ENCODE measurements at places on chromosomes 11 and 22.

- DNase-seq, result no peak
Measured at GRCh38 chr11:77300695-77301094, 791 bp downstream of the GDPD4 start.

DNA sequence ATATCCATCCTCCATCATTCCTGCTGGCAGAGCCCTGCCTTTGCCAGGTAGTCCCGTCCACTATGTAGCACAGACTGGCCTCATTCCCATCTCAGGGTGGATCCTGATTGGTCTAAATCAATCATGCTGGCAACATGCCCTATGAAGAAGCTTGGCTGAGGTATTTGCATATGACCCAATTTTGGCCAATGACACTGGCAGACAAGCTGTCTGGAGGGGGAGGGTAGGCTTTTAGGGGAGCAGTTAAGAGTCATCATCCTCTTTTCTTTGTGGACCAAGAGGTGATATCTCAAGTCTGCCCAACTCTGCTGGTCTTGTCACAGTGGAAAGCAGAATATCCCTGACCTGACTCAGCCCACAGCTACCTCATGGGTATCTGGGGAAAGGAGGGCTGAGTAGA lies 5.1 kb downstream of the CCDC89 start:
- no peak for DNase-seq

- DNase-seq, result no peak
Measured at GRCh38 chr22:32799496-32799895, 2.0 kb upstream of the TIMP3 start.

DNA sequence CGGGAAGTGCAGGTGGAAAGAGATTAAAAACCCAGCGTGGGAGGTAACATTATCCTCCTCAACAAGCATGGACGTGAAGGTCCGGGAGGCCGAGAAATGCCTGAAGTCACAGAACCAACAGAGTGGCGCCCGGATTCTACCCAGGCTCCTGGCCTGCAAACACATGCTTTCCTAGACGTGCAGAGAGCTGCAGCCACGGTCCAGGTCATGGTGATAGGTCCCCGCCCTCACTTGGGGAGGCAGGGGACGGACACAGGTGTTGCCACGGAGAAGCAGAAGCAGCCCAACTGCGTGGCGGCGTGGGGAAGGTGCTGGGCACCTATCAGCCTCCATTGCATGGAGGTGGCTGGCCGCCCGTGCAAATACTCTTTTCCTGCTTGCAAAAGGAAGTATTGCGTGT lies 148.8 kb downstream of the MPPED1 start:
- DNase-seq, result no peak

DNA sequence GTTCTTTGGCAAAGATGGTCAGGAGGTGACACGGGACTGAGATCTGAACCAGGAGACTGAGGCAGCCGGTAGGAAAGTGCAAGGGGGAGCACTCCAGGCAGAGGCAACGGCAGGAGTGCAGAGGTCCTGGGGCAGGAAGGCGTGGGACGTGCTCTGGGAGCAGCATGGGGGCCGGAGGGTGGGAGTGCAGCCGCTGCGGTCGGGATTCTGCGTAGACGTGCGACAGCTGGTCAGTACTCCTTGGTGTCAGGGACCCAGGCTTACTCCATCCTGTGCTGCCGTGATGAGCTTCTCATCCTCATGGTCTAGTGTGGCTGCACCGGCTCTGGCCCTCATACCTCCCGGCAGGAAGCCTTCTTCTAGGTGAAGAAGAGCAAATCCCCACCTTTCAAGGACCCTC lies 16.9 kb upstream of the TRMU start:
- DNase-seq, result no peak

DNA sequence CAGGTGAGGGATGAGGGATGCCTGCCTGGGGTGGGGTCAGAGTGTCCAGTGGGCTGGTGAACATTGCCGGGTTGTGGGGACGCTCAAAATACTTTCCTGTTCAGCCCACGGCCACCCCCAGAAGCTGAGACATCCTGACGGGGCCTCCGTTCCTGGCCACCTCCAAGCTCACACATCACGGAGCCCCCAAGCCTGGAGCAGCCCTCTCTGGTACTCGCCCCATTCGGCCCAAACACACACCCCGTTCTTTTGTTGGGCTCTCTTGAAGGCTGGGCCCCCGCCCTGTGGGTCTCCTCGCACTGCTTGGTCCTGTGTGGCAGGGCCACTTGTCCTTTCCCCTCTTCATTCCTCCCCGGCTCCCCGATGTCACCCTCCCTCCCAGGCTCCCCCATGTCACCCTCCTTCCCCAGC lies 442.6 kb downstream of the TBC1D22A start:
- no peak for DNase-seq

GRCh38 chr22:23150762-23151161 lies 5.5 kb downstream of the RAB36 start:
- DNase-seq, result no peak

GRCh38 chr11:109933126-109933525 lies 160.1 kb upstream of the ZC3H12C start:
- no peak for DNase-seq

DNA sequence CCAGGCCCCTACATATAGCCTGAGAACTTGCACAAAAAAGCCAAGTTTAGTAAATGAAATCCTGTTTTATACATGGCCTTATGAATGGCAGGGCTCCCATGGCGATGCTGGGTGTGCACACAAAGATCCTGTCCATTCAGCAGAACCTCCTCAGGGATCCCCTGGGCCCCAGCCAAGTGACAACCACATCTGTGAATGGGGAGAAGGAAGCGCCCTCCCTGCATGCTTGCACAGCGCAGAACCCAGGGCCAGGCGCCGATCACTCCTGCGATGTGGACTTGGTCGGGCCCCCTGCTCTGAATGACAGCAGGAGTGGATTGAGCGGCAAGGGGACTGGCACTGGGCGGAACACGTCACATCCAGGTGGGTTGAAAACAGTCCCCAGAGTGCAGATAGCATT lies 4.5 kb upstream of the CDC42EP2 start:
- DNase-seq, result no peak

GRCh38 chr11:115903179-115903578 lies 399.0 kb upstream of the CADM1 start:
- DNase-seq, result no peak

DNA sequence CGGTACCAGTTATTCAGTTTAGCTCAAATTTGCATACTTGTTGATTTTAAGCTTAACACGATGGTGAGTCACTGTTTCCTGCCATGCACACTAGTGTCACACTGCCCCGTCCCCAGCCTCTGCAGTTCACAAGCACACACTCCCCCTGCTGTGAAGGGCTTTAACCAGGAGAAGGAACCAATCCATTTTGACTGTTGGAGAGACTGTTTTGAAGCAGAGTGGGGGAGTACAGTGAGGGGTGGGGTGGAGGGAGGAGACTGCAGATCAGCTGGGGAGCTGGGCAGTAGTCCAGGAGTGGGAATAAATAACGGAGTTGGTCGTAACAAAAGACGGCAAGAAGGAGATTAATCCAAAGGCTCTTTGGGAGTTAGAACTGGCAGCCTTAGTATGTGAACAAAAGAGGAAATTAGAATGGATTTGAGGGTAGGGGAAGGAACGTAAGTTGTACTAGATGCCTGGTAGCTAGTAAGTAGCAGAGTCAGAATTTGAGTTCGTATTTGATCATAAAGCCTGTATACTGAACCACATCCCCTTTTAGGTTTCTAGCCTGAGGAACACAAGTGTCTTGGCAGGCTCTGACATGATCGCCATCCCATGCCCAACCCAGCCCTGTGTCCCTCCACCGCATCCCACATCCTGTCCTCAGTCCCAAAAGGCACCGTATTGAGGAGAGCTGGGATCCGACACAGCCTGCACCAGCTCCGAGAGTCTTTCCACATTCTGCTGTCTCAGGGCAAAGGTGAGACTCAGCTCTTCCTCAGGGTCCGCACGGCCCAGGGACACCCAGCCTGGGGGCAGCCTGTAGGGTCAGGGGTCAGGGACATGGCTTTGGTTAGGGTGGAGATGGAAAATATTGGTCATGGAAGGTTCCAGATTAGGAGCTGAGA lies 862 bp downstream of the TPP1 start:
- peak; percentile 45 for DNase-seq

- DNase-seq, result no peak
Measured at GRCh38 chr11:33259869-33260268, 2.7 kb downstream of the HIPK3 start.

DNA sequence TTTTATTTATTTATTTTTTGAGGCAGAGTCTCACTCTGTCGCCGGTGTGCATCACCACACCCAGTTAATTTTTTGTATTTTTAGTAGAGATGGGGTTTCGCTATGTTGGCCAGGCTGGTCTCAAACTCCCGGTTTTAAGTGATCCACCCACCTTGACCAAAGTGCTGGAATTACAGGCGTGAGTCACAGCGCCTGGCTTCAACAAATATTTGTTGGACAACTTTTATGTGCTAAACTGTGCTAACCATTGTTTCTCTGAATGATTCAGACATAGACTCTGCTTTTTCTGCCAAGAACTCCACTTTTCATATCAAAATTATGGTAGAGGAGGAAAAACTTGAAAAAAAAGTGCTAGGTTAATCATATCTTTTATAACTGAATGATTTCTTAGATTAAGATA lies 36.3 kb downstream of the MMP7 start:
- DNase-seq, result no peak

DNA sequence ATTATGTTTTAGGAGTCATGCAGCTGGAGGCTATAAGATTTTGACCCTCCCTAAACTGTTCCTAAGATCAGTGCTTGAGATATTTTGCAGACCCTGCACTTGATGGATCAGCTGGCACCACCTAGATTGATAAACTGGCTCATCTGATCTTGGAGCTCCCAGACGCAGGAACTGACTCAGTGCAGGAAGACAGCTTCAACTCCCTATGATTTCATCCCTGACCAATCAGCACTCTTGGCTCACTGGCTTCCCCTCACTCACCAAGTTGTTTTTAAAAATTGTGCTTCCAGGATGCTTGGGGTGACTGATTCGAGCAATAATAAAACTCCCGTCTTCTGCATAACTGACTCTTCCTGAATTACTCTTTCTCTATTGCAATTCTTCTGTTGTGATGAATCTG lies 637.5 kb upstream of the FAT3 start:
- no peak for DNase-seq

DNA sequence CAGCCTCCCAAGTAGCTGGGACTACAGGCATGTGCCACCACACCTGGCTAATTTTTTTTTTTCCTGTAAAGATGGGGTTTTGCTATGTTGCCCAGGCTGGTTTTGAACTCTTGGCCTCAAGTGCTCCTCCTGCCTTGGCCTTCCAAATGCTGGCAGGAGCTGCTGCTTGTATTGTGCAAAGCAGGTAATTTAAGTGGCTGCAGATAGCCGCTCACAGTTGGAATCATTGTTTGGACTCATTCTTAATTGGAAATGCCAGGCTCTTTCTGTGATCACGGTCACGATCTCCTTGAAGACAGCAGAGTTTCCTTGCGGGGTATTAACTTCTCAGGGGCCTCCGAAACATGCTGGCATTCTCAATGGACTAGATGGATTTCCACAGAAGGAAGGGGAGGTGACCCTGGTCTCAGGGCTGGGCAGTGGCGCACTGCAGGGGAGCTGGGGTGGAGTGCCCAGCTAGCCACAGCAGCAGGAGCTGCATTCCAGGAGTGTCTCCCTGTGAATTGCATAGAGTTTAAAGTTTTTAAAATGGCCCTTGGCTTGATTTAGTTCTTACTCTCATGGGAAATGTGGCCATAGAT lies 136.1 kb downstream of the MORC2 start:
- no peak for DNase-seq

DNA sequence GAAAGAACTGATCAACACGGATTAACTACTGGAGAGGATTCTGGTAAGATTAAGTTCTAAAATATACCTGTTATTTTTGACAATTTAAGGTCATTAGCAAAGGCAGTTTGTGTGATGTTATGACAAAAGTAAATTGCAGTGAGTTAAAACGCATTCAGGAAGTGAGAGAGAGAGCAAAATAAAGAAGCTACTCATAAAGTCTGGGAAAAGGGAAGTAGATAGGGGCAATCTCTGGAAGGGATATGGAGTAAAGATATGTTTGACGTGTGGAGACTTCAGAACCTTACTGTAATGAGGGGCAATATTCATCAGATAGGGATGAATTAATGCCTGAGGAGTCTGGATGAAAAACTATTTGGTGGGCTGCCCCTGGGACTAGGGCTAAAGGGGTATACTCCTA lies 16.8 kb downstream of the OR56B4 start:
- DNase-seq, result no peak

GRCh38 chr11:110490886-110491285 lies 61.1 kb downstream of the FDX1 start:
- no peak for DNase-seq

GRCh38 chr11:71129624-71130023 lies 122.8 kb downstream of the SHANK2 start:
- no peak for DNase-seq

DNA sequence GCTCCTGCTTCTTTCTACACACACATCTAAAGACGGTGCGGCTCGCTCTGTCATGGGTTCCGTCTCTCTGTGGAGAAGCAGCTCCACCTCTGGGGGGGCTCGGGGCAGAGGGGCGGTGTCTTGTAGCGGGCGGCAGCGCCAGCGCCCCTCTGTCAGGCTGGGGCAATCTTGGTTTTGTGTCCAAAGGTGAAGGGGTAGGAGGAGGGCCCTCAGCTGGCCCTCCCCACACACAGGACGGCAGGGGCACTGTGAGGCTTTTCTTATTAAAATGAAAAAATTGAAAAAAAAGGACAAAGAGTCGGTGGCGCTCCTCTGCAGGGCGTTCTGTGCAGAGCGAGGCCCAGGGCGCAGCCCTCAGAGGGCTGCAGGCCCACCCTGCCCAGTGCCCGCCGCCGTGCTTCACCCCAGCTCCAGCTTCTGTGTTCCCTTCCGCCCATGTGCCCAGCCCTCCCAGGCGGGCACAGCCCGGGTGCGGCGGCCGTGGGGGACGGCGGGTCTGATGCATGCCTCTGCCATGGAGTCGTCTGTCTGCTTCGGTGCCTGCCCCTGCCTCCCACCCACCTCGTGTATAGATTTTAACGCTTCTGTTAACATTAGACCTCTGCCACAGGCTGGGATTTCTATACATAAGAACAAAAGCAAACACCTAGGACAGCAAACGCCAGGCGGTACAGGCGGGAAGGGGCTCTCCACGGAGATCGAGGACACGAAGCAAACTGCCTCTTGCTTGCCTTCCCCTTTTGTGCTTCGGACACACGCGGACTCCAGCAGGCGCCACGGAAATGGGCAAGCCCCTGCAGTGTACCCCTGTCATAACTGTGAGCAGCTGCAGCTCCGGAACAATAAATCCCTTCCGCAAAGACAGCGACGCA lies 24.5 kb downstream of the MOB2 start:
- DNase-seq, result no peak

- DNase-seq, result no peak
Measured at GRCh38 chr11:129457321-129457720, 81.7 kb downstream of the BARX2 start.

DNA sequence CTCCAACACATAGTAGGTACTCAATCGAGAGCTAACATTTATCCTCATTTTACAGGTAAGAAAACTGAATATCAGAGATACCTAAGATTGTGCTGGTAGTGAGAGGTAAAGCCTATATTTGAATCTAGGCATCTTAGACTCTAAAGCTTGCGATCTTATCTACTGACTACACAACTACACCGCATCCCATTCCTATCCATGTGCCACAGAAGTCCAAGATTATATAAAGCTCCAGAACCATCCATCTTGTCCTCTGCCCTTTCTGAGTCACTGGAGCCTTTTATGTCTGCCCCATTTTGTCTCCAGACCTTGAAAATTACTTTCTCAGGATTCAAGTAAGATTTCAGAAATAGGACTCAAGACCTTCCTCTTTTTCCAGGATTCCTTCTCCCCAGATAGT lies 84.4 kb downstream of the OR5AK2 start:
- no peak for DNase-seq

GRCh38 chr22:32676191-32676590 lies 125.3 kb upstream of the TIMP3 start:
- DNase-seq, result no peak

All from stimulated activated CD4-positive, alpha-beta T cell treated with anti-CD3 and anti-CD28 coated beads, Interleukin-4, amount 100 ng/mL, for 4 hours (primary cell).